ENCODE measurements at places on chromosomes 3 and 15.

GRCh38 chr3:11134794-11135193 lies 19.5 kb upstream of the HRH1 start:
- DNase-seq: no peak

- no peak for DNase-seq
Observed at GRCh38 chr3:187286467-187287059, 5.0 kb downstream of the MASP1 start.

DNA sequence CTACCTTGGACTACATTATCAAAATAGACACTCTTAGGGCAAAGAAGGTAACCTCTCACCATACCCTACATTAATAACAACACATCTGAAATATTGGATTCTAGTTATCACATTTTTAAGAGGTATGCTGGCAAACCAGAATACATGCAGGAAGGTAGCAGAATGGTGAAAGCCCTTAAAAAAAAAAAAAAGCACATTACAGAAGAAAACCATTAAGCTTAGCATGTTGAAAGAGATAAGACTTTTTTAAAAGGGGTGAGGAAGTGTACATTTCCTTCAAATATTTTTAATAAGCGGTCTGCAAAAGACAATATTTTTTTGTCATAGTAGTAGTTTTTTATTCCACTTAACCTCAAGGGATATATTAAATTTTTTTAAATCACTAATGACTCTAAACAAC lies 46.5 kb upstream of the WDR5B start:
- no peak for DNase-seq

GRCh38 chr3:191221638-191222037 lies 22.6 kb downstream of the OSTN start:
- no peak for DNase-seq

DNA sequence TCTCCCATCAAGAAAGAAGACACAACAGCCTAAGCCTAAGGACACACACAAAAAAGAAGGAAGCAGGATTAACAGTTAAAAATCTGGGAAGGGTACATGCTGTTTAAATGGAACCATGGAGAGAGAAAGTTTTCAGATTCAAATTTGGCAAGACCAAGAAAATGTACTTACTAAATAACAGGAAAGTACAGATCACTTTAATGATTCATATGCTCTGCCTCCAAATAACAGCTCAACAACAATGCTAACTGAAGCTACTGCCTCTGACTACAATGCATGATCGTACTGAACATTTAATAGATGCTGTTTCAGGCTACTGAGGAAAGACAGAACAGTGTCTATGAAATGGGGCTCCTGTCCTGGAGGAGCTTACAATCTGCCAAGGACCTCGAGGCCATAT lies 8.4 kb upstream of the NMB start:
- DNase-seq: no peak

DNA sequence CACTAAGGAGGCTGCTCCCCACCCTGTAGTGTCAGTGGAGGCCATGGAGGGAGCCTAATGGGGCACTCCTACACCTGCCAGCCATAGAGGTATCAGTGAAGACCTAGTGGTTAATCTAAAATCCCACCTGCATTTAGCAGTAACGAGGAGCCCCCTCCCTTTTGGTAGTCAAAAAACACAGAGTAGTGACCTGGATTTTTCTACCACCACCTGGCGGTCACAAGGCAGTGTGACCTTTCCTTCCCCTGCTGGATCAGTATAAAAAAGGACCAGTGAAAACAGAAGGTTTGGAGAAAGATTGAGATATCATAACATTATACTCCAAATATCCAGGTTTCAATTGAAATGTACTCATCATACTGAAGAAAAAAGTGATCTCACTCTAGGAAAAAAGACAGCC lies 241.2 kb downstream of the PYDC2 start:
- DNase-seq: no peak

- DNase-seq: no peak
Observed at GRCh38 chr15:43007551-43007950, 87.0 kb upstream of the TTBK2 start.

GRCh38 chr3:179860275-179861107 lies 176.2 kb downstream of the PEX5L start:
- DNase-seq: no peak

DNA sequence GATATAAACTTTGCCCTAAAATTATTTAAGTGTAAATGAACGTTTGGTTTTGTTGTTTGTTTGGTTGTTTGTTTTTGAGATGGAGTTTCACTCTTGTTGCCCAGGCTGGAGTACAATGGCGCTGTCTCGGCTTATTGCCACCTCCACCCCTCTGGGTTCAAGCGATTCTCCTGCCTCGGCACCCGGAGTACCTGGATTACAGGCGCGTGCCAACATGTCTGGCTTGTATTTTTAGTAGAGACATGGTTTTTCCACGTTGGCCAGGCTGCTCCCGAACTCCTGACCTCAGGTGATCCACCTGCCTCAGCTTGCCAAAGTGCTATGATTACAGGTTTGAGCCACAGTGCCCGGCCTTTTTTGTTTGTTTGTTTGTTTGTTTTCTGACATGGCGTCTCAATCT lies 87.9 kb upstream of the CHD2 start:
- no peak for DNase-seq

GRCh38 chr3:14369675-14370669 lies 32.4 kb upstream of the SLC6A6 start:
- peak; percentile 49 for DNase-seq

- no peak for DNase-seq
Observed at GRCh38 chr3:22225161-22225560, 474.2 kb upstream of the ZNF385D start.

DNA sequence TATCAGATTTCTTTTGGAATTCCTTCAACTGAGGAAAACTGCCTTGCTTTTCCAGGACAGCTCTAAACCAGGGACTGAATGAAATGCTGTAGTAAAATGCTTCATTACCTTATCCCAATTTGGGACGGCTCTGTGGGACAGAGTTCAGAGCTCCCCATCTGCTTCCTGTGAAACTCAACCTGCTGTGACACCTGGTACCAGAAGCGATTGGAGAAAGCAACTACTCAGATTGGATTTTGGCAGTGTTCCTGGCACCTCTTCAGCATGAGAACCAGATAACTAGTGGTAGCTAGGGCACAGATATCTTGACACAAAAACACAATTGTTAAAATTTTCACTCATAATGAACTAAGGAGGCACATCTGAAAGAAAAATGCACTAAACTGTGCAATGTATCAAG lies 539.1 kb downstream of the SI start:
- DNase-seq: peak; percentile 22

GRCh38 chr3:10798600-10799367 lies 17.2 kb upstream of the SLC6A11 start:
- no peak for DNase-seq

Measured in pancreas (tissue), 10 donors.